Caco-2 (cell line): ENCODE measurements at places on chromosomes 4 and X.
A peak's percentile ranks its signal among the peaks of the same experiment; 100 is the strongest.

- DNase-seq, result peak; percentile 35
These were observed 332.7 kb downstream of the MID1IP1 start for GRCh38 chrX:39133971-39134370.

GRCh38 chr4:93996895-93997294, 168.3 kb downstream of the ATOH1 start:
- DNase-seq, result no peak

GRCh38 chrX:3787856-3788255, 74.4 kb upstream of the PRKX start:
- DNase-seq, result no peak

DNA sequence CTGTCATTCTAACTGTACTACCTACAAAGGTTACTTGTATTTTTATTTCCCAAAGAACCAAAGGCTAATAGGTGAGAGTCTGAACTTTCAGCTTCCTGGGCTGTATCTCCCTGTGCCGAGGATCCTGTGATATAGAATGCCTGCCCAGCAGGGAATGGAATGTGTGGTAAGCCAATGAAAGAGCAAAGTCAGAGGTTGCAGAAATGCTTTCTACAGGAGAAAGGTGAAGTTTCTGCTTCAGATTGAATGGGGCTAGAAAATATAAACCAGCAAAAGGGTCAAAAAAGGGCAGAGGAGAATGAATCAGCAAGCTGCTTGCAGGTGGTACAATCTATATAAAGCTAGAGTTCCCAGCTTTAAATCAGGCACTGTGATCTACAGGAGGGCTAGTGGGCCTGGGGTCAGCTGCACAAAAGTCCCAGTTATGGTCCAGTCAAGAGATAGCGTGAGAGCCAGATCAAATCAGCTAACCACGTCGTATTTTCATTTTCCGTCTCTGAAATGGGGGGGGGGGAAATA, 146.1 kb downstream of the DCTD start:
- no peak for DNase-seq

DNA sequence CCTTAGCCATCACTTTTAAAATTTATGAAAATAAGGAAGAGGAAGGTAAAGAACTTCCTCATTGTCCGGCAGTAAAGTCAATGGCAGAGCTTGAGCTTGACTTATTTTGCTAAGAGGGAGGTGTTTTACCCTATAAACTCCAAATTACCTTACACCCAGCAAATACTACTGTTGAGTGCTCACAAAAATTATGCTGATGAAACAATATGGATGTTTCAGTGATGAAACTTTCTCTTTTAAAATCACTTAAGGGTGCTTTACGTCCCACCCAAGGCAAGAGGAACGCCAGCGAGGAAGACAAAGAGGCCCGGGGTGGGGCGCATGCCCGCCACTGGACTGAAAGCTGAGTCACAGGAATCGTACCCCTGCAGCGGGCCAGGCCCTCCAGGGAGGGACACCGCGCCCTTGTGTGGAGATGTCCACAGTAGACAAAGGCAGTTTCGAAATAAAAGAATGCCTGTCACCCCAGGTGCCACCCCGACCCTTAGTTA, 560 bp upstream of the TMSB4X start:
- DNase-seq, result no peak

DNA sequence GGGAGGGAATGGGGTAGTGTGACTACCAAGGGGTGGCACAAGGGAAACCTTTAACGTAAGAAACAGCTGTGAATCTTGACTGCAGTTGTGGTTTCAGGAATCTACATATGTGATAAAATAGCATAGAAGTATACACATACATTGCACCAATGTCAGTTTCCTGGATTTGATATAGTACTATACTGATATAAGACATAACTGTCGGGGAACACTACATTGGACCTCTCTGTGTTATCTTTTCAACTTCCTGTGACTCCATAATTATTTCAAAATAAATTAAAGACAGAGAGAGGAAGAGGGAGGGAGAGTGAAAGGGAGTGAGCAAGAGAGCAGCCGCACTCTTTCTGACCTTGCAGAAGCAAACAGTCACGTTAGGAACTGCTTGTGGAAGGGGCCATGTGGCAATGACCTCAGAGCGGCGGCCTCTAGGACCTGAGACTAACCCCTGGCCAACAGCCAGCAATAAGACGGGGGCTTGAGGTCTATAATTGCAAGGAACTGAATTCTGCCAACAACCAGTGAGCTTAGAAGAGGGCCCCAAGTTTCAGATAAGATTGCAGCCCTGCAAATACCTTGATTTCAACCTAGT, 47.4 kb downstream of the NALF2 start:
- DNase-seq, result no peak

DNA sequence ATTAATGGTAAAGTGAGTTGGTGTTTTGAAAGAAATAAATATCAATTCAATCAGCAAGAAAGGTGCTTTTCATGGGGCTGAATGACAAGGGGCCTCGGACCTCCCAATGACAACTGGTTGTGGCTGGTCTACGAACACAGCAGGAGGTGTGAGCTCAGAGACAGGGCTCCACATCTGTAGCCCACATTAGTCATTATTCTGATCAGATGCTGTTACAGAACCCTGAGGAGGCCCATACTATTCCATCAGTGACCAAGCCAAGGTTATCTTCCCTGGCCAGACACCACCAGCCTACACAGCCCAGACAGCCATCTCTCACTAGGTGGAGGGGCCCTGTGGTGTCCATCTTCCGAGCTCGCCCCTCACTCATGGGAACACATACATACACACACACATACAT, 168.8 kb downstream of the SH3KBP1 start:
- DNase-seq, result no peak

DNA sequence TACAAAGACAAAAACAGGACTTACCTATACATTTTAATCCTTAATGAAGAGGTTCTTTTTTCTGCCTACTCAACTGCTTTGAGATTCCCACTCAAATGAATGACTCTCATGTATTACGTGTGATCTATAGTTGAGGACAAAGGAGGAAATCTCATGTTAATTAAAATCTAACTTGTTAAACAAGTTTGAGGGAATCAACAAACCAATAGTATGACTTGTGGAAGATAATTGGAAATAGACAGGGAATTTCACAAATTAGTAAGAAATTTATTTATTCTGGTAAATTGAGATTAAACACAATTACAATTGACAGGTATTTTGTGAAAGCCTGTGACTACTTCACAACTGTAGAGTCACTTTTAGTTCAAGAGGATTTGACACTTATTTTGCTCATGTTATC, at the start of gene TMPRSS11D:
TSS of gene TMPRSS11D (minus strand) at position 101 of the 400 bp plus-strand sequence. CDS start at position 32, 69 bp downstream.
- no peak for DNase-seq

GRCh38 chr4:88226143-88226542, 58.2 kb downstream of the PPM1K start:
- DNase-seq, result no peak

DNA sequence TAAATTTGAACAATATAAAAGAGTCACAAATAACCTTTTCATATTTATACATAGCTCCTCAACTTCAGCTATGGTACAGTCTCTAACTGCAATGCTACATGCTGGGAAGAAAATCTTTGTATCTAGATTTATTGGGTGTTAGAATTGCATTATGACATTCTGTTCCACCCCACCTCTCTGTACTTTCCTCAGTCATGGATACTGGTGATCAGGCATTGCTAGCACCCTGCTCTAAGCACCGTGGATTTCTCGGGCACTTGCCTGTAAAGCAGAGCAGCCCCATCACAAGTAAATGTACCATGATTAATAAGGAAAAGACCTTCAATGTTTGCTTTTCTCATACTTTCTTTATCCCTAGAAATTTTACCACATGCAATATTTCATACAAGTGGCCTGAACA, 1028.9 kb upstream of the INTU start:
- no peak for DNase-seq

DNA sequence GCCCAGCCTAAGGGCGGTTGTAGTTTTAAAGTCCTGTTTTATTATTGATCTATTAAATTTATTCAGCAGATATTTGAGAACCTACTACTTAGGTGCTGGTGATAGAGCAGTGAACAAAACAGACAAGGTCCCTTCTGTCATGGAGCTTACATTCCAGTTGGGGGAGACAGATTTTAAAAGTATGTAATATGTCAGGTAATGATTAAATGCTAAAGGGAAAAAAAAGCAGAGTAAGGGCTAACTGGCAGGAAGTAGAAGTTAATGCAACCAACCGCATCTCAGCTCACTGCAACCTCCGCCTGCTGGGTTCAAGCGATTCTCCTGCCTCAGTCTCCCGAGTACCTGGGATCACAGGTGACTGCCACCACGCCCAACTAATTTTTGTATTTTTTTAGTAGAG, 7.8 kb upstream of the MCUB start:
- no peak for DNase-seq
